ENCODE measurements at places on chromosomes 4 and X.
A peak's percentile ranks its signal among the peaks of the same experiment; 100 is the strongest.

- DNase-seq = peak; percentile 2
These were observed 51.7 kb upstream of the MCF2 start for GRCh38 chrX:139759637-139760036.

DNA sequence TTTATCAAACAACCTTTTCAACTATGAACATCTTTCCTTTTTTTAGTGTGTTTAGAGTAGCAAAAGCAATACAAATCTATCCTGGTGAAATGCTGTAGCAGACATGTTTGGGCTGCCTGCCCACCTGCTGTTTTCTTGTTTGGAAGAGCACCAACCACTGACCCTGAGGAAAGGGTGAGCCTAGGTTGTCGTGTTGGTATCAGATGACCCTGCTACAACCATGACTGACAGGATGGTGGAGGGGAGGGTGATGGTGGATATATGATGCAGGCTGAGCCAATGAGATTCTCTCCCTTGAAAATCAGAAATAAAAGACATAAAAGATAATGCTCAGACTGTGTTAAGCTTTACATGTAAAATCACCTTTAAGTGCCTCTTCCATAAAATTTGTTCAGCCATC, 201.2 kb downstream of the NPNT start:
- no peak for DNase-seq

DNA sequence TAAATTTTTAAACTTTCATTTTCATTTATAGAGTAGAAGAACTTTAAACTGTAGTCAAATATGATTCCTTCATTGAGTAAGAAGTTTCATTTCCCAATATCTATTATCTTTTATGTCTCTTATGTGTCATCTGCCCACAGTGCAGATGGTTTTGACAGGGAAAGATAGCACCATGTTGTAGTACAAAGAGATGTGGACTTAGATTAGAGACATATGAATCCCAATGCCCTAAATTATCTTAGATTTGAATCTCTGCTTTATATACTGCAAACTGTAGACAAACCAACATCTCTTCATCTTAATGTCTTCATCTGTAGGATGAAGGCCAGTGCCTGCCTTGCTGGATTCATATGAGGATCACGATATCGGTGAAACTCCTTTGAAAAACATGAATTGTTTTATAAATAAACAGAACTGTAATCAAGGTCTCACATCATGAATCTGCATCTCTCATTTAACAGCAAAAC, 217.5 kb downstream of the BANK1 start:
- DNase-seq = no peak

GRCh38 chr4:167136270-167136669, 98.0 kb downstream of the SPOCK3 start:
- DNase-seq = no peak

- DNase-seq = peak; percentile 43
These were observed 168.5 kb upstream of the LDB2 start for GRCh38 chr4:17066972-17067371.

- no peak for DNase-seq
These were observed 87.4 kb upstream of the CT45A1 start for GRCh38 chrX:135625995-135626394.

GRCh38 chrX:132955690-132956089, 2.7 kb downstream of the HS6ST2 start:
- DNase-seq = no peak

DNA sequence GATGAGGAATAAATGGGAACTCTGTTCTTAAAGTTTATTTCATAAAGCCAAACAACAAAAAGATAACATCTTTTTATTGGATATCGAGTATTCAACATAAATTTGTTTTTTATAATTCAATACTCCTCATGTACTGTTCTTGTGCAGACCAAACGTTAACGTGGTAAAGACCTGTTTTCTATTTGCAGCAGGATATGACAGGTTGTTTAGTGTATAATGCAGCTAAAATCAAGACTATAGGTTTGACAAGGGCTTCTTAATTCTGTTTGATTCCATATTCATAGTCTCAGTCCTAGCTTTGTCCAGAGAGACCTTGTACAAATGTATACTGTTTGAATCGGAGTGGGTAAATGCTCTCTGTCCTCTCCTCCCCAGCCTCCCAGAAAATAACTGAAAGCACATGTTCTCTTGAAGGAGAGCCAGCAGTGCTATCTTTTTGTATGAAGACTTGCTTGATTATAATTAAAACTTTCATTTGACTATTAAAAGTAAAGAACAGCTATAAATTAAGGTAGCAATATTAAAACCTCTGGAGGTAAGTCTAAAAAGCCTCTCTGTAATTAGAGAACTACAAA, 17.7 kb downstream of the TMSB4X start:
- DNase-seq = no peak

DNA sequence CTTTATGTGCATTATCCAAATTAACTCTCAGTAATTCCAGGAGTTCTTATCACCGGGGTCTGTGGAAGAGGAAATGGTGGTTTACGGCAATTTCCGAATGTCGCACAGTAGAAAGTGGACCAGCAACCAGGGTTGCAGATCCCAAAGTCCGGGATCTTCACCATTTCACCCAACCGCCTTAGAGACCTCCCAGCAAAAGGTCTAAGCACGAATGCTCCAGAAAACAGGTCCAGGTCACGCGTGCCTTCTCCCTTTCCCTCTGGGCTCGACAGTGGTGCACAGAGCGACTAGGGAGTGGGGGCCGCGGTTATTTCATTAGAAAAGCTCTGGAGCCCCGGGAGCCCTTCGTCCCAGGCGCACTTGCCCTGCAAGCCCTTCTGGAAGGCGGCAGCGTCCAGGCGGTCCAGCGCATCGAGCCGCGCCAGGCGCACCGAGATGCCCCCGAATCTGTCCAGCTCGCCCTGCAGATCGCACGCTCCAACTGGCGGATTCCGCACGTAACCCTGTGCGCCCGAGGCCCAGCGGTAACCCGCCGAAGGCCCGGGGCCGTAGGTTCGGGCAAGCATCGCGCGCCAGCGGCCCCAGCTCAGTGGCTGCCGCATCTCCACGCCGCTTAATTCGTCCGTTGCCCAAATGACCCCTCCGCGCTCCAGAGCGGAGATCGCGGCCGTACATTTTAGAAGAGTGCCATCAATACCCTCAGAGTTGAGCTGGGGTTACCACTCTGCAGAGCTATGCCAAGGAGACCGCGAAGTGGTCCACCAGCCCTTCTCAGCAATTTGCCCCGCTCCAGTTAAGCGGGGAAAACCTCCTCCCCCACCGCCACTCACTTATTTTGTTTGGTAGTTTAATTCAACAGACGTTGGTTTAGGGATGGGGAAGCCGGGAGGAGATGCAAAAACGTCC, at the start of gene NUDT6:
Gene NUDT6 (minus strand): TSS at position 627 of the 906 bp plus-strand sequence. CDS start 25 bp downstream, at position 602.
- no peak for DNase-seq

DNA sequence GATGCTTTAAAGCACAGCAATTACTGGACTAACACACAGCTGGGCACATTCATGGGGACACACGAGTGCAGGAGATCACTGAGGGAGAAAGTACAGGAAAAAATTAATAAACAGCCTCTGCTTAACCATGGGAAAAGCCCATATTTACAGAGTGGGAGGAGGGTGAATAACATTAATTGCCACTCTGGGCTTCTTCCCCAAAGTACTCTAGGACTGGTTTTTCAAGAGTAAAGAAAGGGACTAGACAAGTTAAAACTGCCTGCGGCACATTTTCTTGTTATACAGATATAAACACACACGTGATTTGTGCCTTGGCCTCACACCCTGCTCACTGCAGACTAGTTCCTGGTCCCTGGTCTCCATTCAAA, 179.7 kb upstream of the TET2 start:
- DNase-seq = no peak

- peak; percentile 2 for DNase-seq
These were observed 914.9 kb upstream of the PCDH7 start for GRCh38 chr4:29805245-29805644.

- no peak for DNase-seq
These were observed 349.9 kb downstream of the FAM47B start for GRCh38 chrX:35292522-35292921.

DNA sequence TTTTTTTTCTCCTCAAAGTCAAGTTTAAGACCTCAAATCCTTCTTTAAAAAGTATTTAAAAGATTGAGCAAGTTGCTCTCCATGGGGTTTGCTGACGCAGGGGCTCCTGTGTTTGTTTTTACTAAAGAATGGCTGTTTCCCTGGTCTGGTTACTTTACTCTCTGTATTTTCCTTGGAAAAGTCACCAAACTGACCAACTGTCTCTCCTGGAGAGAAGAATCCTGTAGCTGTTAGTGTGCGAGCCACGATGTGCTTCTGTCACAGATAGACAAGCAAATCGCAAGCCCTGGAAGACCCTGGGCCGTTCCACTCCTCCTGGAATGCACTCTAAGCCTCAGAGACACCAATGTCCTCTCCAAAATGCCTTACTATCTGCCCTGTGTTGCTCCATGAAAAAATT, 212.1 kb downstream of the CHIC2 start:
- no peak for DNase-seq

DNA sequence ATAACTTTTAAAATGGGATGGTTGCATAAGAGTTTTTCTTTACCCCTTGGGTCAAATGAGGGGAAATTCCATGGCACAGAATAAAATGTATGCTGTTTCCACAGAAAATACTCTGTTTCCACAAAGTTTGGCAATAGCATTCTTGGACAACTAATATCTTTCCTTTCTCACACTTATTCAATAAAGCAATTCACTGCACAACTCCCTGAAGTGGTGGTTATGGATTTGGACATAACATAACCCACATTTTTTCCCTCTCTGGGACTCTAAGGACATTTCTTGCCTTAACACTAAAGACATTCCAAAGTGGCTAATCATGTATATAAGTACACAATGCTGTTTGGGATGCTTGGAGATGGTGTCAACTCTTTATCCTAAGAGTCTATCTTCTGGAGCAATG, 51.7 kb upstream of the GPM6B start:
- no peak for DNase-seq

DNA sequence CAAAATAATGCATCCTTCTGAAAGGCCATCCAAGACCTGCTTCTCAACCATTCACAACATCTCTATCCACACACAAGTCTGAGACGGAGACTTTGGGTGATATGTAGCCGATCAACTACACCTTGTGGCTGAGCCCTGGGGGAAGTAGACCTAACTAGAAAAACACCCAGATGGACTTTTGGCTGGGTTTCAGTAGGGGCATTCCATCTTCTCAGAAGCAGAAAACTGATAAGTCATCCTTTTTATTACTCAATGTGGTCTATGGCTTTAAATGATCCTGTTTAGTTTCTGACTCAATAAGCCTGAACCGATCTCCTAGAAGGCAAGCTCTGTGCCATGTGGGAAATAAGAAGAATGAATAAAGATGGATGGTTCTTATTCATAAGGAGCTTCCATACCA, 82.5 kb upstream of the AFF2 start:
- no peak for DNase-seq

GRCh38 chr4:37441231-37442061, 196.9 kb downstream of the NWD2 start:
- DNase-seq = no peak

DNA sequence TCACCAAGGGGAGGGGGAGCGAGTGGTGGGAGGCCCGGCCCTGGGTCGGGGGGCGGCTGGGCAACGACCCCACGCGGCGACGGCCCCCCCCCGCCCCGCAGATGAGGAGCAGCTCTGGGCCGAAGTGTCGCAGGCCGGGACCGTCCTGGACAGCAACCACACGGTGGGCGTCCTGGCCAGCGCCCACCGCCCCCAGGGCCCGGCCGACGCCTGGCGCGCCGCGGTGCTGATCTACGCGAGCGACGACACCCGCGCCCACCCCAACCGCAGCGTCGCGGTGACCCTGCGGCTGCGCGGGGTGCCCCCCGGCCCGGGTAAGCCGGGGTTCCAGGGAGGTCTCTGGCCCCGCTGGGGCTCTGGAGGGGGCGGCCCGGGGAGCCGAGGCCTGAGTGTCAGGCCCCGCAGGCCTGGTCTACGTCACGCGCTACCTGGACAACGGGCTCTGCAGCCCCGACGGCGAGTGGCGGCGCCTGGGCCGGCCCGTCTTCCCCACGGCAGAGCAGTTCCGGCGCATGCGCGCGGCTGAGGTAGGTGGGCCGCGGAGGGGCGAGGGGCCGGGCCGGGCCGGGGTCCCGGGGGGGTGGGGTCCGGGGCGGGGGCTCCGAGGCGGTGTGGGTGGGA, 8.7 kb upstream of the FGFRL1 start:
- no peak for DNase-seq

DNA sequence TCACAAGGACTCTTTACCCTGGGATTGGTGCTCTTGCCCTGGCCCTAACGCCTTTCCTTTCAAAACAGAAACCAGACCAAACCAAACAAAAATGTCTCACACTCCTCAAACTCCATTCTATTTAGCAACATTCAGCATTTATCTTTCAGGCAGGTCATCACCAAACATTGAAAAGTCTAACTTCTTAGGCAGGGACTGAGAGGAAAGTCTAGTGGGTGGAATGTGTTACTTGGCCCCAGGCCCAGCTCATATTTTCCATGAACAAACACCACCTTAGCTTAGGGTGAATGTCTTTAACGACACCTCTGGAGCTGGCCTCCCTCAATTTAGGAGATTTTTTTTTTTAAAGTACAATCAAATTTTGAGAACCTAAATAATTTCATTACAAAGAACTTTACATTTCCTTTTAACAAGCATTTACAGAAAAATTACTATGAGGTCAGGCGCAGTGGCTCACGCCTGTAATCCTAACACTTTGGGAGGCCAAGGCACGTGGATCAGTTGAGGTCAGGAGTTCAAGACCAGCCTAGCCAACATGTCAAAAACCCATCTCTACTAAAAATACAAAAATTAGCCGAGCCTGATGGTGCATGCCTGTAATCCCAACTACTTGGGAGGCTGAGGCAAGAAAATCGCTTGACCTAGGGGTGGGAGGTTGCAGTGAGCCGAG, 10.2 kb upstream of the N4BP2 start:
- no peak for DNase-seq

DNA sequence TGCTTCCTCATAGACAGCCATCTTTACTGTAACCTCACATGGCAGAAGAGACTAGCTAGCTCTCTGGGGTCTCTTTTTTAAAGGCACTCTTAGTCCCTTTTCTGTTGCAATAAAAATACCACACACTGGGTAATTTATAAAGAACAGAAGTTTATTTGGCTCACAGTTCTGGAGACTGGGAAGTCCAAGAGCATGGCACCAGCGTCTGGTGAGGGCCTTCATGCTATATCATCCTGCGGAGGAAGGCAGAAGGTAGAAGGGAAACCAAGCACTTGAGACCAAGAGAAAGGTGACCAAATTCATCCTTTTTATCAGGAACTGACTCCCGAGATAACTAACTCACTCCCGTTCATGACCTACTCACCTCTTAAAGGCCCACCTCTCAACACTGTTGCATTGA, 5.4 kb upstream of the ANXA5 start:
- DNase-seq = no peak

- DNase-seq = no peak
These were observed 624.3 kb upstream of the TENM3 start for GRCh38 chr4:181618896-181619295.

GRCh38 chr4:28062562-28062961, 1201.9 kb downstream of the STIM2 start:
- DNase-seq = no peak

GRCh38 chr4:168717847-168718246, 221.0 kb downstream of the PALLD start:
- DNase-seq = no peak

- DNase-seq = no peak
These were observed 4.9 kb upstream of the CXCL6 start for GRCh38 chr4:73831569-73831968.

DNA sequence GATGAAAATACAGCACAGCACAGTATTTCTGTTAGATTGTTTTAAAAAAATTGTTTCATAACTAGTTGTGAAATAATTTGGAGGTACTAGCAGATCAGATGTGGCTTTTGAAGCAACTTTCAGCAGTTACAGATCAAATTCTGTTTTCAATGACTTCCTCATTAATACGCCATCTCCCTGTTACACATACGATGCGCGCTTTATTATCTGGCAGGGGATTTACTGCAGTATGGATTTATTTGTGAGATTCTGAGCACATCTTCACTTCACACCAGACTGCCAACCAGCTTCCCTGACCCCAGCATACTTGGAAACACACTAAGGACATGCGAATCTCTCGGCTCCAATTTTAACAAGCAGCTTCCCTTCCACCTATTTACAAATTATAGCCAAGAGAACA, 235.5 kb upstream of the DIAPH2 start:
- no peak for DNase-seq
